ENCODE measurements at places on chromosomes 16 and 17. TPM values are rescaled to one million over a fixed set of nuclear protein-coding genes. Genes with fewer than 3 reads are reported as not detected.

- ATAC-seq: no peak
Measured at GRCh38 chr17:82218349-82219075, 5.9 kb upstream of the CCDC57 start.

Gene MT1E
- total RNA-seq: 156 TPM

Gene RAB37
- total RNA-seq: 2.5 TPM

DNA sequence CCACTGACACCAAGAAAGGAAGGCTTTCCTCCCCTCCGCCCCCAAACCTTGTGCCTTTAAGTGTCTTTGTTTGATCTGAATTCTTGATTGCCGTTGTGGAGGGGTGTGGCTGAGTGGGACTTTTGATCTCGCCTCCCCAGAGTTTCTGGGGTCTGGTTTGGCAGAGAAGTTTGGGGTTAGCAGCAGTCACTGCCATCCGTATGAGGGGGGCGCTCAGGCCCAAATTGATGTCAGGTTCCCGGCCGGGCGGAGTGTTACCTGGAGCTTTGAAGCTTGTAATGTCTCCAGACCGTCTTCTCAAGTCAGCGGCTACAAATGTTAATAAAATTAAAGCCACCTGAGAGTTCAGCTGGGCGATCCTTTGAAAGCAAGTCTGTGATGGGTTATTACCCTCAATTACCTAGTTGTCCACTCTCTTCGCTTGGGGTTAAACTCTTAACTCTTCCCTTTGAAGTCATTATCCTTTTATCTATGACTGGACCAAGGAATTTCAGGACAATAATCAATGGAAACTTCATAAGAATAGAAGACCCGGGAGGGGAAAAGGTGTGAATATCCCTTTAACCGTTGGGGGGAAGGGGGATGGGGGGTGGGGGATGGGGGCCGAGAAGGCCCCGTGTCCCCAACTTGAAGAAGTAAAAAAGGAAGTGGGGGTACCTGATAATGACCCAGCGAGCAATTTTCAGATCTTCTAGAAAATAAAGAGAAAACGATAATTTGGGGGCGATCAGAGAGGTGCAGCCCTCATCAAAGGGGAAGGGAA, 31.8 kb upstream of the AXIN2 start:
- no peak for ATAC-seq

DNA sequence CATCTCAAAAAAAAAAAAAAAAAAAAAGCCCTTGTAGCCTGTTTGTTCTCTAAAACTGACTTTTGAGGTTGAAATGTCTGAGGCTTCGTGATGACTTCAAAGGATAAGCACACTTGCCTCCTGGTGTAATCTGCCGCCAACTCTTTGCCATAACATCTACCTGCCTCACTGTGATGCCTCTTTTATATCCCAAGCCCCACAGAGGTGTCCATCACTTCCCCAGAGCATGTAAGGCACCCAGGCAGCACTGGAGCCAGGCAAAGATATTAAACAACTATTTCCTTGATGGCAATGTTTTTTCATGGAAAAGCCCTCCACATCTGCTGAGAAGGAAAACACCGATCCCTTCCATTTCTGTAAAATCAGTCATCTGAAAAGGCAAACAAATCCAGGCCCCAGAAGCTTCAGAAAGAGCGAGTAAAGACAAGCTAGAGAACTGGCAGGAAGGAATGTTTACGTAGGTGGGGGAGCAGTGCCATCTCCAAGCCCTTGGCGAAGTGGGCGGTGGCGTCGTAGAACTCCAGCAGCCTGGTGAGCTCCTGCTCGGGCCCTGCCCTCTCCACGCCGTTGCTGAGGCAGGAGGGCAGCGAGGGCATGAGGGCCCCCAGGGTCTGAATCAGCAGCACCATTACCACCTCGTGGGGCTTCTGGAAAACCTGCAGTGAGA, 28.6 kb downstream of the COG7 start:
- ATAC-seq: no peak

DNA sequence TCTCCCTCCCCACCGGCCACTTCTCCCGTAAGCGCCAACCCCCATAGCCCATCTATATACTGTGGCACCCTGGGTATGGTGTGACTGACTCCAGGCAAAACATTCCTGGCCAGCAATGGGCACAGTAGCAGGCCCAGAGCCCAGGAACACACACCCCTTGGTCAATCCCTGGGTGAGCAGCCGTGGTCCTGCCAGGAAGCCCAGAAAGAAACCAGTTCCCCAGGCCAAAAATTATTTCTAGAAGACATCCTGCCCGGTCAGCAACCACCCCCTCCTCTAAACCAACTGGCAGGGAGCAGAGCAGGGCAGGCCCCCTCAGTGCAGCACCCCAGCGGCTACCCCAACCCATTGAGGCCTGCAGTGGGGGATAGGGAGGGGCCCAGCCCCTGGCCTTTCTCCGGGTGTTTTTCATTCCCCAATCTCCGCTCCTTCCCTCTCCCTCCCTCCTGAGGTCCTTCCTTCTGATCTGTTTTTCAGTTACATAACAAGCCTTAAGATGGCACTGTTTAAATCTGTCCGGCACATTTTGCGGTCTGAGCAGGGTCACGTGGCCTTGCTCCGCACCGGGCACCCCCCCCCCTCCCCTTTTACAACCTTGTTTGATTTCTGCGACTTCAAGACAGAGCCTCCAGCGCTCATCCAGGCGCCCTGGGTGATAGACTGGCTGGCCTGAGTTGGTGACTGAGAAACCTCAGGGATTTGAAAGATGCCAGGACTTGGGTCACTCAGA, 2.0 kb downstream of the NPTX1 start:
- ATAC-seq: no peak

DNA sequence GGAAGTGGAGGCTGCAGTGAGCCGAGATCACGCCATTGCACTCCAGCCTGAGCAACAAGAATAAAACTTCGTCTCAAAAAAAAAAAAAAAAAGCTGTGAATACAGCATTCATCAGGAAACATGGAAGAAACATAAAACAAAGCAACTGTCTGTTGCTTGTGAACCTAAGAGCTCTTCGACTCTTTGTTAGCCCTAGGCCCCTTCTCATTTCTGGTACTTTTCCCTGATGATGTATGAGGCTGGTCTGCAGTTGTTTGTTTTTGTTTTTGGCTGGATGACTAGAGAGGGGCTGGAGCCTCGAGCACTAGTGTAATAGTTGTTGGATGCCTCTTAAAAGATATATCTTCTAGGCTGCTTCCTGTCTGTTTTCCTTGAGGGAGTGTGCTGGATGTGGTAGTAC, 113.5 kb downstream of the MAP2K6 start:
- ATAC-seq: no peak

Gene CA7
- not detected for total RNA-seq

GRCh38 chr16:89046491-89046890, 47.2 kb upstream of the ACSF3 start:
- no peak for ATAC-seq

GRCh38 chr16:85017151-85017550, 5.8 kb upstream of the ZDHHC7 start:
- ATAC-seq: no peak

DNA sequence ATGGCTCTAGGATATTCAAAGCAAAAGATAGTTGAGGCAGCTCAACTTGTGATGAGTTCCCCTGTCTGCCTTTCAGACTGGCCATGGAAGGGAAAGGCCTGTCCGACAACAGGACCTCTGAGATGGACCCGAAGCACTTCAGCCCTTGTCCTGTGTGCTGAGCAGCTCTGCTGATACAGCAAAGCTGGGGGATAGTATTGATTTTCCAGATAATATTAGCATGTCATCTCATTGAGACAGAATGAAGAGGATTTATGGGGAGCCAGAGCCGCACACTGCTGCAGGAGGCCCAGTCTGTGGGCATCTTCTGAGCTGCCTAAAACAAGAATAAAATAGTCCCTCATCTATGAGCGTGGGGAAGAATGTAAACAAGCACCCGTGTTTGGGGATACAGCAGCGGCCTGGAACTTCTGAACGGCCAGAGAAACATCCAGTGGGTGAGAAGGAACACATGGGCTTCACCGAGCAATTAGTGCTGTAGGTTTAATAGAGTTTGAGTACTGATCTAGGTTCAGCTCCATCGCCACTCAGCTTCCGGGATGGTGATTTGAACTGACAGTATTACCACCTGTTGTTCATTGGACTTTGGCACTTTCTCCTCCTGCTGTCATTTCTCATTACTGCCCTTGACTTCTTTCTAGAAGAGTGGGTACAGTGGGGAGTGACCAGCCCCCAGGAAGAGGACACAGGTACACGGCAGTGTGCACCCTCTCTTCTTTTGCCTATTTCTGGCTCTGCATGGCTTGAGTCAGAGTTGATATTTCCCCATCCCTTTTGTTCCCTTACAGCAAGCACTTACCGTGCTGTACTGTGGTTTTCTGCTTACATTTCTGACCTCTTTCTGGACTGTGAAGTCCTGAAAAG, 96.5 kb upstream of the TBX2 start:
- peak; percentile 40 for ATAC-seq

- ATAC-seq: peak; percentile 46
Measured at GRCh38 chr16:55706739-55707384, 51.1 kb downstream of the SLC6A2 start.

DNA sequence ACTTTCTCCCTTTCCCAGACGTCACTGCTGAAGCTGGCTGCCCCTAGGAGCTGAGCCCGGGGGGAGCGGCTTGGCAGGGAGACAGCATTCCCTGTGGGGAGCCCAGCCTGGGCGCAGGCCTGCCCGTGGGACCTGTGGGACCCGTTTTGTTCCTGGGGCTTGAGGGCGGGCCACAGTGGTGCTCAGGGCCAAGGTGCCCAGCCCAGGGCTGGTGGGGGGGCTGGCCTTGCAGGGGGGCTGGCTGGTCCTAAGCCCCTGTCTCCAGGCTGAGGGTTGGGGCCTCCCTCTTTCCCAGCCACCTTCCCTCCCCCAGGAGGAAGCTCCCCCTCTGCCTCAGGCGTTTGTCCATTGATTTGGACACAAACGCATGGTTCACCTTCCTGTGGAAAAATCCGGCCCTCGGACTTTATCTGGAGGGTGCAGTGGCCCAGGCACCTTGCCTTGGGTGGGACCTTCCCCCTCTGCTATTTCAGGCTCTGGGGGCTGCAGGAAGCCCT, 4.4 kb downstream of the NHERF2 start:
- ATAC-seq: peak; percentile 2

DNA sequence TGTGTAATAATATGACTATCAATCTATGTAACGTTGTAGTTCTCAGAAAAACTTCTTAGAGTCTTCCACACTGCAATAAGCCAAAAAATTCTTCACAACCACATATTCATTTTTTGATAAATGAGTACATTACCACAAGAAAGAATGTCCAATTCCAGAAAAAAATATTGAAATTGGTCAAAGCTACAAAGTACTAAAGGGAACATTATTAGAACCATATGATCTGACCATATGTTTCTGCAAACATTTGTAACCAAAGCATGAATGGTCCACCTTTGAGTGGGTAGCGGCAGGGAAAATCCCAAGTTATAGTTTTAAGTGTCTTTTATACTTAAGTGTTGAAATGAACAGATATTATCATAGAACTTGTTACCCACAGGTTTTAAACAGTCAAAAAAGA, 71.7 kb upstream of the NACA2 start:
- ATAC-seq: no peak

GRCh38 chr17:7651097-7651664, 455 bp downstream of the ATP1B2 start:
- no peak for ATAC-seq

- ATAC-seq: no peak
Measured at GRCh38 chr16:27620541-27620940, 70.6 kb downstream of the KATNIP start.

DNA sequence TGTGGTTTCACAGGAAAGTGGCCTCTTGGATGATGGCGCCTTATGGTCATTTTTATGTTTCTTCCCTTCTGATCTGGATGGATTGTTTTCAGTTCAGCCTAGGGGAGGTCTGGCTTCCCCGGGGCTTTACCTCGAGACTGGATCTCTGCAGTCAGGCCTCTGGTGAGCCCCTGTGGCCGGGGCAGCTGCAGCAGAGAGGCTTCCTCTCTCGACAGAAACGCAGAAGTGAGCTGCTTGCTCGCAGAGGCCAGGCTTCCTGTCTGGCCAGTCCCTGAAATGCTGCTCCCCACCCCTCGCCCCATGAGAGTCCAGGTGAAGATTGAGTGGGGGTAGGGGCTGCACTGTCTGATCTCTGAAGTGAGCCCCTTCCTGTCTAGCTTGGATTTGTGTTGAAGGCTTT, 44.0 kb downstream of the PLCG2 start:
- no peak for ATAC-seq

Gene XYLT1
- total RNA-seq: 19.1 TPM

DNA sequence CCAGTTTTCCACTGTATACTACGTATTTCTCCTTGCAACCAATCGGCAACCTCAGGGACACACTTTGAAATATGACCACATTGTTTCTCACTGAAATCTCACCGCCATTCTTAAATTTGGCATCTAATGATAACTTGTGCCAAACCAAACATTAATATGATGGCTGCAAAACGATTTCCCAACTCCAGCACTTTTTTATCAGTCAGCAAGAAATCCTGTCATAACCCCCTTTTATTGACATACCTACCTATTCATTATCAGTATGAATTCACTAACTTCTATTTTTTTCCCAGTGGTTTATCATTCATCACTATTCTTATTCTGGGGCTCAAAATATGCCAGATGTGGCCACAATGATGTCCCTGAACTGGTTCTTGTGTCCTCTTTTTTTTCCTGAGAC, 15.8 kb downstream of the MBTD1 start:
- ATAC-seq: no peak

- ATAC-seq: no peak
Measured at GRCh38 chr17:2933606-2934005, 129.8 kb downstream of the OR1D5 start.
